GOT3 (cell line): ENCODE measurements at places on chromosomes 12 and 14.

- DNase-seq = no peak
These were observed 187.5 kb upstream of the OR4E1 start for GRCh38 chr14:21861153-21861552.

DNA sequence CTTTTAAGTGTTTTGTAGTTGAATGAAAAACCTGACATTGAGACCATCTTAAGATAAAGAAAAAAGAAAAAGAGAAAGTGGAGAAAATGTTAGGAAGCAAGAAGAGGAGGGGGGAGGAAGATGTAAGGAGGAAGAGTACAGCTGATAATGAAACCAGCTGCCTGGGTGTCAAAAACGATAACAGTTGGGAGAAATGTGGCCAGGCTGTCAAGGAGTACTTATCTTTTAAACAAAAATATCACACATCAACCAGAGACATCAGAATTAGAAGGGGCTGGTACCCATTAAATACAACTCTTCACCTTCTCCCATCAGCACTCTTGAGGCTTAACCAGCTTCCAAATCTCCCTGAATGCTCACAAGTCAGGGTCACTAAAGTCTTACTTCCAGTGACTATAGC is 4.5 kb downstream of the SLC11A2 start:
- no peak for DNase-seq

DNA sequence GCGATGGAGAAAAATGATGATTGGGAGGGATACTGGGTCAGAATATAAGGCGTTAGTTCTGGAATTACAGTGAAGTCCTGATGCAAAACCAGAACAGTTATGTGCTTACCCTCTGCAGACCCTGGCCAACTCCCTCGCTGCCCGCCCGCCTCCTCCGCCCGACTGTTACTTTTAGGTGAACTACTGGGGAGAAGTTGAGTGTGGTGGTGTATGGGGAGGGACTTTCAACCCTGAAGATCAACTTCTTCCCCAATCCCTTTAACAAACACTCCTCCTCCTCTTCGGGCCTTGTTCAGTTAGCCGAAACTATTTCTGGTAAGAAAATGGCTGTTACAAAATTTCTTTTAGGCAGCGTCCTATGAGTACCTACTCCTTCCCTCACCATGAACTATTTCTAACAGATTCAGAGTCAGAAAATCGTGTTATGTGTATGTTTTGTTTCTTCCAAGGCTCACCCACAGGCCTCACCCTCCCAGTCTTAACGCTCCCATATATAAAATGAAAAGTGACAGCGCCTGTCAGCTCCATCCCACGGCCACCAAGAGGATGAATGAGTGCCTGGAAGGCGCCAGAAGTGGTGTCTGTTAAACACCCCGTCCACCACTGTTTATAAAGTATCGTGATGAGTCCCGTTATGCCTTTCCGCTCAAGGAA is 1.3 kb downstream of the FBXO33 start:
- DNase-seq = no peak

GRCh38 chr14:65566820-65567522 is 154.4 kb downstream of the FUT8 start:
- DNase-seq = no peak

DNA sequence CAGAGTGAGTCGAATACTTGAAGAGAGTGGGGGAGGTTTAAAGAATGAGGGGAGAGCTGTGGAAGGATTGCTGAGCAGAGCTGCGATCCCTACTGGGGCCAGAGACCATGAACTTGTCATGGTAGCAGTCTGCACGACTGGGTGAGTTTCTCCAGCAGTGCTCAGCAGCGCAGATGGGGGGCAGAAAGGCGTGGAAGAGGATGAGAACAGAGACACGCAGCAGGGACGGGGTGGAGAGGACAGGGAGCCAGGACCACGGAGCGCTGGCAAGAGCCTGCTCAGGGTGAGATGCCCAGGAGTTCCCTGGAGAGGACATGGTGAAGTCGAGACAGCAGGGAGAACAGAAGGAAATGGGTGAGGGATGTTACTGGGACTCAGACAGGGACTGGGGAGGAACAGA is 2.1 kb upstream of the AQP6 start:
- DNase-seq = no peak

GRCh38 chr14:105880616-105881015 is 354.2 kb downstream of the TMEM121 start:
- DNase-seq = no peak

- no peak for DNase-seq
These were observed 272.4 kb upstream of the FBXO33 start for GRCh38 chr14:39704594-39704993.

GRCh38 chr14:42028607-42029006 is 421.9 kb downstream of the LRFN5 start:
- DNase-seq = no peak

- no peak for DNase-seq
These were observed 147.4 kb downstream of the BCL11B start for GRCh38 chr14:99124482-99125105.

DNA sequence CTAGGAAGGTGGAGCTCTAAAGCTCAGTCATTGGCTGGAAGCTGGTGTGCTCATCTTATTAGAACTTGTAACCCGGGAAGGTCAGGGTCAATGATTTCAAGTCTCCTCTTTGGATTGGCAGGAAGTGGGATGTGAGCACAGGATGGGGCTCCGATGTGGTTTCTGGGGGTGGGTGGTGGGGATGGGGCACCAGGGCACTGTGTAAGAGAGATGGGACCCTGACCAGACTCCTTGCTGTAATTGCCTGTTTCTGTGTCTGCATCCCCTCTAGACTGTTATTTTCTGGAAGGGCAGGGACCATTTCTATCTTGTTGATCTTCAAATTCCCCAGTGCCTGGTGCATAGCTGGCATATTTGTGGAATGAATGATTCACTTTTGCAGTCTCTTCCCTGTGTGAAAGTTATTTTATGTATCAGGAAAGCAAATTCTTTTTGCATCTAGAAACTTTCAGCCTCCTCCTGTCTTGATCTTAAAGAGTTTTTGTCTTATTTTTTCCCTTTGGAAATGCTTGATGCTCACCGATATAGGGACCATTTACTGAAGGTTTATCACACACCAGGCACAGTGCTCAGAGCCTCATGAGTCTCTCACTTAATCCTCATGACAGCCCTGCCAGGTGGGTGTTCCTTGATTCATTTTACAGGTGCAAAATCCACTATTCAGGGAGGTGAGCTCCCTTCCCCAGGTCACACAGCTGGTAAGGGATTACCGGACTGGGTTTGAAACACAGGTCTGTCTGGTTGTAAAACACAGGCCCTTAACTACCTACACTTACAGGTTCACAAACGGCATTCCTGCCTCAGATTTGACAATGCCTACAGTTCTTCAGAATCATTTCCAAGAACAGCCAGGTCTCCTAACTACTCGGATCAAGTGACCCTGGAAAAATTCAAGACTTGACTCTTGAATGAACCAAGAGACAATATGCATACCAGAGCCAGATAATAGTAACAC is 86.9 kb upstream of the IGF1 start:
- no peak for DNase-seq

- DNase-seq = peak; percentile 2
These were observed 89.5 kb upstream of the BCL2L14 start for GRCh38 chr12:11981121-11981733.

DNA sequence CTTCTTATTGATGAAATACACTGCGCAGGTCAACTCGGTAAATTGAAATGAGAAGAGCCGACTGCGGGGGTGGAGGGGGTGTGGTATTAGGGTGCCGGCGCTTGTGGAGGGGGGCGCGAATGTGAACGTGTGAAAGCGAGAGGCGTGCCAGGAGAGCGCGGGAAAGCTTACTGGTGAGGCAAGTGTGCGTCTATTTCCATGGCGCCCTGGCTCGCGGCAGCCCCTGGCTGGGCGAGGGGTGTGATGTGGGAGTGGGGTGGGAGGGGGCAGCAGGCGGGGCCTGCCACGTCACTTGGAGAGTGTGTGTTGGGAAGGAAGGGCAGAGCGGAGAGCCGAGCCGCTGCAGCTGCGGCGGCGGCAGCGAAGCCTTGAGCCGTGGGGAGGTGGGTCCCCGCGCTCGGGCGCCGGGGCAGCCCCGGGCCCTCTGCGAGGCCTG is 88.8 kb downstream of the GALNT8 start:
- DNase-seq = no peak

DNA sequence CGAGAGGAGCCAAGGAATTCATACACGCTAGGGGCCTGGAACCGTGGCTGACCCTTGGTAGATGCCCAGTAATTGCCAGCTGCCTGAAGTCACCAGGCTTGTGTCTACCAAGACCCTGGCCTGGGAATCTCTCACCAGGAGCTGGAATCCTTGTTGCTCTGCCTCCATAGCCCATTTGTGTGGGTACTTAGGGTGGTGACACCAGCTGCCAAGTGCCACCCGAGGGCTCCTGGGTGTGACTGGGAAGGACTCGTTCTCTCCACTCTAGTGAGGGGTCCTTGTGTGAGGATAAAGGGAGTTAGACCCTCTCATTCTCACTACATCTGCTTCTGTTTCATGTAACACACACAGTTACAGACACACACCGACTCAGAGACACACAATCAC is 17.9 kb downstream of the SERPINA1 start:
- no peak for DNase-seq

DNA sequence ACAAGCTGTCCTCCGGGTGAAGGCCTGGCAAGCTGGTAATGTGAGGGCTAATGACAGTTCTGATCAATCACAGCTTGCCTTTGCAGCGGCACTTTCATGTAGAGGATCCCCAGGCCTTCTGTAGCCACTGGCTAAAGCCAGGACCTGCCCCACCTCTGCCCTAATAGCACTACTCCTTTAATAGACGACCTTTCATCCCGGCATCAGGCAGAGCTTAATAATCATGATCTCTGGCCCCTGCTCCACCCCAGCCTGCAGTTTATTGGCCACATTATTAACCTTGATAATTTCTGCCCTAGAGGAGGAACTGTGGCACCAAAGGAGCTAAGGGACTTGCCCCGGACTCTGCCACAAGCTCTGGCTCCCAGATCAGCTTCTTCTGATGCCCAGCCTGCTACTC is 142.3 kb upstream of the TBX3 start:
- no peak for DNase-seq

- no peak for DNase-seq
These were observed 145.7 kb upstream of the PLEKHA5 start for GRCh38 chr12:18983854-18984253.

DNA sequence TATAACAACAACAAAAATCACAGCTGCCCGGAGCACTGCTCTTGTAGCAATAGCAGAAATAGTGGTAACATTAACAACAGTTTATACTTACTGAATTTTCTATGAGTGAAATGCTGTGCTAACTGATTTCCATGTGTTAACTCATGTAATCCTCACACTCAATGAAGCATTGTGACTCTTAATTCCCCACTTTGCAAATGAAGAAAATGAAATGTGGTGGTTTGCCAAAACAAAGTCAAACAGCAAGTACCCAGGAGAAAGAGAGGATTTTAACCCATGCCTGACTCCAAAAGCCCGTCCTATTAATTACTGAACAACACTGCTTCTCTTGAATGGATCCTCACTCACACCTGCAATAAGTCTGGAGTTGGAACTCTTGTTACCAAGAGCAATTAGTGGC is 123.5 kb downstream of the MED13L start:
- DNase-seq = no peak

DNA sequence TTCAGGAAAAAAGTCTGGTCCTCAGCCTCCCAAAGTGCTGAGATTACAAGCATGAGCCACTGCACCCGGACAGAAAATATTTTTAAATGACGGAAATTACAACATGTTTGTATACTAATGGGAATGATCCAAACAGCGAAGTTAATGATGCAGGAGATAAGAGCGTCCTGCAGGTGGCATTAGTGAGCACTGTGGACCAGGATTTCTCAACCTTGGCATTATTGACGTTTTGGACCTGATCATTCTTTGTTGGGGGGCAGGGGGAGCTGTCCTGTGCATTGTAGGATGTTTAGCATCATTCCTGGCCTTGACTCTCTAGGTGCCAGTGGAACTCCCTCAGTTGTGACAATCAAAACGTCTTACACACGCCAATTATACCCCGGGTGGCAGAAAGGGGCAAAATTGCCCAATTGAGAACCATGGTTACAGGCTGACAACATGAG is 34.1 kb downstream of the SCFD1 start:
- DNase-seq = no peak

- DNase-seq = no peak
These were observed 3.3 kb downstream of the NEMF start for GRCh38 chr14:49849213-49849847.

DNA sequence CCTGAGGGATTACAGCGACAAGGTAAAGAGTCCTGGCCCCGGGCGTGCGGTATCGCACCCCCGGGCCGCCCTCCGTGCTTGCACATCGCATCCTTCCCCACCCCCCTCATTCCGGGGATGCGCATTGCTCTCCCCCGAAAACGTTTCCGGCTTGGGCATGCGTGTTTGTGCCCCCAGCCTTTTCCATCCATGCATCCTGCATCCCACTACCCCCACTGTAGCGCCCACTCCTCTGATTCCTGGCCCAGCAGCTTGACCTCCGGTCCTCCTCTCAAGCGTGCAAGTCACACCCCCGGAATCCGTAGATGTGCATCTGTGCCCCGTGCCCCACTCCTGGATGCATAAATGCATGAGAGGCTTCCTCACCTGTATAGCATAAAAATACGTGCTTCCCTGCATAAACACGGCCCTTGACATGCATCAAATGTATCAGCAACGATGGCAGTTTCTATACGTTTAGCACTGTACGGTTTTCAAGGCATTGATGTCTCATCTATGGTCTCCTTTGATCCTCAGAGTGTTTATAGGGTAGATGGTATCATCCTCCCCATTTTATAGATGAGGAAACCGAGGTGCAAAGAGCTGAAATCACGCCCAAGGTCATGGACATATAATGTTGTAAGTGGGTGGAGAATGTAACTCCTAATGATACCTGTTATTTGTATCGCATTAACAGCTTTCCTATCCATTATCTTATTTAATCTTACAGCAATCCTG is 484 bp downstream of the RIC8B start:
- no peak for DNase-seq

- no peak for DNase-seq
These were observed 95.9 kb downstream of the OTOGL start for GRCh38 chr12:80195074-80195726.
